HS-27A (cell line): ENCODE measurements at places on chromosomes 13 and 19.

DNA sequence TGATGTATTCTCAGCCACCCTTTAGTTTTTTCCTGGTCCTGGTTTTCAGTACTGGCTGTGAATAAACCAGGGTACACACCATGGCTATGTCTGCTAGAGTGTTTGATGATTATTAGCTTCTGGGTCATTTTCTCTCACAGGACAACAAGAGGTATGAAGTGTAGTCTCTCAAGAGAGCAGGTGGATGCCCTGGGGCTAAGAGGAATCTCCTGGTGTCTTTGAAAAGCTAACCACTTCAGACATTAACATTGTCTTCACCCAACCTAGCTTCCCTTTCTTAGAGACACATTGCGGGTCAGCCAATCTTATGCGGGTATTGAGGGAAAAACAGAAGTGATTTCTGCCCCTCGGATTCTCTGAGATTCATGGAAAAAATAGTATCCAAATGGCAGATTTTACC is 1.6 kb downstream of the ZNF730 start:
- no peak for DNase-seq

GRCh38 chr13:29005763-29006120 is 185.6 kb downstream of the MTUS2 start:
- no peak for DNase-seq

DNA sequence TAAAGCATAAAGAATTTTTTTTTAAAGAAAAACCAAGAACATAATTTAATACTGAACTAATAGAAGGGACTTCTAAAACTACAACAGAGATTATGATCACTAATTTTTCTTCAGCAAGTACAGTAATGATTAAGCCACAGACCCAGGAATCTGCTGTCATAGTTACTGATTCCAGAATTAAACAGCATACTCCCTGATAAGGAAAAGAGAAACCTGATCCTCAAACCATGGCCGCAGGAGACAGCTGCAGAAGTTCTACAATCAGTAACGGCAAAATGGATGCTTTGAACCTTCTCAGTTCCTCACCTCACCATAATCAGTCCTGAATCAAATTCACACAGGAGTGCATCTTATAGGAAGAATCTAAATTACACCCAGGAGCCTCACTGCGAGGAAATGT is 939.0 kb upstream of the SLITRK1 start:
- DNase-seq = no peak

DNA sequence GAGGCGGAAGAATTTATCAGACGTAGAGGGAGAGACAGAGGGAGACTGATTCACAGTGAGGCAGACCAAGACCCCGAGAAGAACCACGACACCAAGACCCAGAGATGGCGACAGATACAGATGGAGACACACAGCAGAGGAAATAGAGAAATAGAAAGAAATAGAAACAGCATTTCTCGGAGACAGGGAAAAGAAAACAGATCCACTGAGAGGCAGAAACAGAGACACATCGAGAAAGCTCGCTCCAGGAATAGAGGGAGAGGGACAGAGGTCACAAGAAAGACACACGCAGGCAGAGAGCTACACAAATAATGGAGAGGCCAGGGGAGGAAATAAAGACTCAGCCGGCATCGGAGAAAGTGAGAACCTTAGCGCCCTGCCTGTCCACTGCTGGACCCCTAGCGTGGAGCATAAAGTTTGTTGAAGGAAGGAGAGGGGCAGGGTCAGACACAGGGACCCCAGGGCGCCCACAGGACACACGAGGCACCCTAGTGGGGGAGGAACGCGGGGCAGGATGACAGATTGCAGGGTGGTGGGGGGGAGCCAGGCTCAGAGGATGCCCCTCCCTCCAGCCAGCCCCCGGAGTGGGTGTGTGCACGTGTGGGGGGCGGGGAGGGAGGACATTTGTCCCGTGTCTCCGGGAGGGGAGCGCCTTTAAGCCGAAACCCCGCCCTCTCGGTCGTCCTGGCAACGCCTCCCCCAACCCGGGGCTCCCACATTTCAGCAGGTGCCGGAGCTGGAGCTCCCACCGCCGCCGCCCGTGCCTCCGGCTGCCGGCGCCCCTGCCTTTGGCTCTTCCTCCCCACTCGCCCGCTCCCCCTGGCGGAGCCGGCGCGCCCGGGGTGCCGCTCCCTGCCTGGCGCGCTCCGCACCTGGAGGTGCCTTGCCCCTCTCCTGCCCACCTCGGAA is at the start of gene PRKCG:
TSS of gene PRKCG (plus strand) at position 716 of the 909 bp plus-strand sequence. CDS start 298 bp downstream, outside the sequence.
- no peak for DNase-seq

- DNase-seq = no peak
These were observed 177.3 kb downstream of the URI1 start for GRCh38 chr19:30119180-30119908.

DNA sequence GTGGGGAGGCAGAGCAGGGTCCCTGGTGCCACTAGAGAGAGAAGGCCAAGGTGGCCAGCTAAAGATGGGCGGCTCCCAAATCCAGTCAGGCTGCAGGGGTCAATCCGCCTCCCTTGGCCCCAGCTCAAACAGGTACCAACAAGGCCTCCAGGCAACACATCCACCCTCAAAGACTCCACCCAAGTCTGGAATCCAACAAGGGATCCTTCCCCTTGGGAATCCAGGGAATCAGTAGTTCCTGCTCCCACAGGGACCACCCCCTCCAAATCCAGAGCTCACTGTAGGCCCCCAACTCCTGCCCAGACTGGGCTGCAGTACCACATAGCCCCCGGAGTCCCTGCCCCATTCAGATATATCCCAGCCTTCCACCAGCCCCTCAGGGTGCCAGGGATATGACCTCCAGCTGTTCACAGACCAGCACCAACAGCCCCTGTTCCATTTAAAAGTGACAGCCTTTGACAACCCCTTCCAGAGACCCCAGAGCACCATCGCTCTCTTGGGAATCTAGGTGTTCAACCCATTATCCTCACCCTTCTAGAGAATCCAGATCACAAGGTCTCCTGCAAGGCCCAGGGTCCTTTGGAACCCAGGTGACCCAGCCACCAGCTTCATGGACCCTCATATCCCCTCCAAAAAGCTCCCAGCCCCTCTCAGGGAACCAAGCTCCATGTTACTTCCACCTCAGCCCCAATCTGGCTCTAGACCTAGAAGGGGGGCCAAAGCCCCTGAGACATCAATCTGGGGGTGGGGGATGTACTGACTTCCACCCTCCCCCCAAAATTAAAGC is 3.2 kb downstream of the ERF start:
- no peak for DNase-seq

DNA sequence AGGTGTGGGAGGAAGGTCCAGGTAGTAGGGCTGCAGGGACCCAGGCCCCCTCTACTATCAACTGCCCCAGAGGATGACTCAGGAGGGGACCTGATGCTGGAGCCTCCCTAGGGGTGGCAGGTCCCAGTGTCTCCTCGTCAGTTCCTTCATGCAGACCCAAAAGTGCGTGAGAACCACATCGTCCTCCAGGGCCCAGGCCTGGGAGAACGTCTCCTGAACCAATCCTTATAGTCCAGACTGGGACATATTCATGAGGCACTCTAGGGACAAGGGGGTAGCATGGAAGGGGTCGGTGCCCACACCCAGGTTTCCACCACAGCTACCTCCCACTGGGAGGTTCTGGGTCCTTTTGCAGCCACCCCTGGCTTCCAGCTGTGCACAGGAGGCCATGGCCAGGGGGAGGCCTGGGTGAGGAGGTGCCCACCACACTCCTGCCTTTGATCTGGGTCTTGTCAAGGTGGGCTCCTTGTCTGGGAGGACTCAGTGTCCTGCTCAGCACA is 38.0 kb upstream of the TPM4 start:
- no peak for DNase-seq

- DNase-seq = no peak
These were observed 6.3 kb downstream of the PRSS57 start for GRCh38 chr19:688992-689391.

GRCh38 chr13:44932171-44932849 is 57.0 kb downstream of the NUFIP1 start:
- no peak for DNase-seq

GRCh38 chr13:98265692-98266551 is 88.9 kb upstream of the RNF113B start:
- DNase-seq = no peak

GRCh38 chr13:20826843-20827560 is 53.2 kb upstream of the EEF1AKMT1 start:
- no peak for DNase-seq

- DNase-seq = no peak
These were observed 2549.4 kb downstream of the PCDH9 start for GRCh38 chr13:64680739-64681138.

DNA sequence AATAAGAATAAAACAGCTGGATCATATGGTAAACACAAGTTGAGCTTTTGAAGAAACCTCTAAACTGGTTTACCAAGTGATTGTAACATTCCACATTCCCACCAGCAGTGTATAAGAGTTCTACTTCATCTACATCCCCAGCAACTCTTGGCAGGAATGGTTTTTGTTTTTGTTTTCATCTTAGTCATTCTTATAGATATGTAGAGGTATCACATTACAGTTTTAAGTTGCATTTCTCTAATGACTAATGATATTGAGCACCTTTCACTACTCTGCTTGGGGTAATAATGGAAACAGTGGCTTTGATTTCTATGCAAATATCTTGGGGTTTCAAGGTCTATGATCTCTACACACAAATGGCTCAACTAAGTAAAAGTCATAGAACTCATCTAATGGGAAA is 614.5 kb downstream of the TBC1D4 start:
- DNase-seq = no peak

DNA sequence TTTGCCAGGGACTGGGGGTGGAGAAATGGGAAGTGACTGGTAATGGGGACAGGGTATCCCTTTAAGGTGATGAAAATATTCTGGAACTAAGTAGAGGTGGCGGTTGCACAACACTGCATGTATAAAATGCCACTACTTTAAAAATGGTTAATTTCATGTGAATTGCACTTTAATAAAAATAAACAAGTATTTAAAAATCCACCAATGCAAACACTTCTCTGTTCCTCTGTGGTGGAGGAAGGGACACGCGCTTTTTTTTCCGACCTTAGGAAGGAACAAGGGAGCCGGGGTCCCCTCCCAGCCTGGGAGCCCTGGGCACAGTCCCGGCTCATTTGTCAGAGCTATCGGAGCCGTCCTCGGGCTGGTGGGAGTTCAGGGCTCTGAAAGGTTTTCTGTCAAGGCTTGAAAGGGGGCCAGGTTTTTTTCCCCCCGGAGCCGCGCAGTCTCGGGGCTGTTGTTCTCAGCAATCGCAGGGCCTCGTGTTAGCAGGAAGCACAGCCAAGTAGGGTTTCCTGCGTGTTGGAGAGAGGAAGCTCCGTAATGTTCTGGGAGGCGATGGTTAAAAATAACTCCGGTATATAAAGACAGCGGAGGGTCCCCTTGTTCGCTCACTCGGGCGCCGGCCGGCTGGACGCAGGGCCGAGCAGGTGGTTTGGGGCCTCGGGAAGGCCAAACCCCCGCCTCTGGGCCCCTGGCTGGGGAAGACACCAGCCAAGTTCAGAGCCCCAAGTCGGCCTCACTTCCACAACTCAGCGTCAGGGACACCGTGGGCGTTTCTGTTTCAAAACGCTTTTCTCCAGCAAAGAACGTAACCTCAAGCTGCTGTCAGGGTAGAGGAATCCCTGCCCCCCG is 41.2 kb upstream of the KLF2 start:
- no peak for DNase-seq

- no peak for DNase-seq
These were observed 5.3 kb downstream of the TTYH1 start for GRCh38 chr19:54420383-54421168.

- DNase-seq = no peak
These were observed 543.2 kb downstream of the SLITRK6 start for GRCh38 chr13:85255978-85256377.

DNA sequence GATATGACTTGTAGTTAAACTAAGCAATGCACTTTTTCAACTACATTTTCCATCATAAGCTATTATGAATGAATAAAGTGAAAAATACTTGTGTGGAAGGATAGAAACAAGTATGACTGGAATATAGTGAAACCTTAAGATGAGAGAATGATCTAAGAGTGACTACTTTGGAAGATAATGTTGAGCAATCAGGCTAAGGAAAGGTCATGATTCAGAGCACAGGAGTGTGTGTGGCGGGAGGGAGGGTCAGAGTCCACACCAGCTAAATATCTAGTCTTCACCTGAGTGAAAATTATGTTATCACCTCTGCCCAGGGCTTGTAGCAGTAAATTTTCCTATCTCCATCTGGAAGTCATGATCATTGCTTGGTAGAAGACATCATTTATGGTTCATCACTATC is 833.4 kb upstream of the ATXN8OS start:
- no peak for DNase-seq

DNA sequence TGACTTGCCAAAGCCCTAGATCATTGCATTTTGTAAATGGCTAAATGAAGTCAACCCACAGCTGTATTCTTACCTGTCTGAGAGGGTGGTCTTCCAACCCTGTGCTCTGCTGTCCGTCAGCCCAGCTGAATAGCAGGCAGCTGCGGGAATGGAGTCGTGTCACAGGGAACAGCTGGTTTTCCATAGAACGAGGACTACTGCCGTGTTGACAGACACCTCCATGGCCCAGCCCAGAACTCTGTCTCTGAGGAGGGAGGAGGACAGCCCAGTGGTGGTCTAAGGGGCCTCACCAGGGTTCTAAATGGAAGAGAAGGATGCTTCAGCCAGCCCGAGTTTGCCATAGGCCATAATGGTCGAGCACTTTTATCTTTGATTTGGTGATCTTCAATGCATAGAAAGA is 110.7 kb downstream of the SLC7A1 start:
- DNase-seq = no peak

DNA sequence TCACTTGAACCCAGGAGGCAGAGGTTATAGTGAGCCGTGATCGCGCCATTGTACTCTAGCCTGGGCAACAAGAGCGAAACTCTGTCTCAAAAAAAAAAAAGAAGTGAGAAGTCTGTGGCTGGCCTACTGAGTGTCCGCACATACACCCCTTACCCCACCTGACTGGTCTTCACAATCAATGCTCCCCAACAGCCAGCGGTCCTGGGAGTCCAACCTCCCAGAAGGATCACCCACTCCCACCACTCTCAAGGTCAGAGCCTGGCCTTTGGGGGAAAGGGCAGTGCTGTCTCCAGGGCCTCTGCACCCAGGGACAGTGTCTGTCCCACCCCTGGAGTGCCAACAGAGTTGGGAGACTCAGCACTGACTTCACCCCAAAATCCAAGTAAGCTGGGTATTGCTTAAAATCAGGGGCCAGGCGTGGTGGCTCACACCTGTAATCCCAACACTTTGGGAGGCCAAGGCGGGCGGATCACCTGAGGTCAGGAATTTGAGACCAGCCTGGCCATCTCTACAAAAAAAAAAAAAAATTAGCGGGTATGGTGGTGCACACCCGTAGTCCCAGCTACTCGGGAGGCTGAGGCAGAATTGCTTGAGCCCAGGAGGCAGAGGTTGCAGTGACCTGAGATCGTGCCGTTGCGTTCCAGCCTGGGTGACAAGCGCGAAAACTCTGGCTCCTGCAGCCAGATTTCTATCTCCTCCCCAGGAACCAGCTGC is 2.3 kb upstream of the CD320 start:
- DNase-seq = no peak
